NCI-H748 treated with DMSO at 0.1 percent for 48 hours (cell line): ENCODE measurements at places on chromosomes 11 and 22.

DNA sequence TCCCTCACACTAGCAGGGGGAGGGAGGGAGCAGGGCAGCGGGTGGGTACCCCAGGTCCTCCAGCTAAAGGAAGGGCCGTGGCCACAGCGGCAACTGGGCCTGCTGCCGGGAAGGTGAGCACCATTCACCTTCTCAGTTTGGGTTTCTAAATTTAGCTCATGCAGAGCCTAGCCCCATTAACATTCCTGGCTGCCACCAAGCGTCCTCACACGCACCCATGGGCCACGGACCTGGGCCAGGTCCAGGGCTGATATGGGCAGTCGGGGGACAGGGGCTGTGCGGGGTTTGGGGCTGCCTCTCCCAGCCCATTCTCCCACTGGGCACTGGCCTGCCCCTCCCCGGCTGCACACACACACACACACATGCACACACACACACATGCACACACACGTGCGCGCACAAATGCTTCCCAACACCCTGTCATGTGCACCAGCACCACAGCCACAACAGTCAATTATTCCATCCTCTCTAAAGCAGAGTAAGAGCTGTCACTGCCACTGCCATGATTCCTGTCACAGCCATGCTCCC lies 28.7 kb downstream of the SYT7 start:
- DNase-seq, result no peak

- DNase-seq, result no peak
Observed at GRCh38 chr11:43548916-43549315, 131.6 kb upstream of the HSD17B12 start.

DNA sequence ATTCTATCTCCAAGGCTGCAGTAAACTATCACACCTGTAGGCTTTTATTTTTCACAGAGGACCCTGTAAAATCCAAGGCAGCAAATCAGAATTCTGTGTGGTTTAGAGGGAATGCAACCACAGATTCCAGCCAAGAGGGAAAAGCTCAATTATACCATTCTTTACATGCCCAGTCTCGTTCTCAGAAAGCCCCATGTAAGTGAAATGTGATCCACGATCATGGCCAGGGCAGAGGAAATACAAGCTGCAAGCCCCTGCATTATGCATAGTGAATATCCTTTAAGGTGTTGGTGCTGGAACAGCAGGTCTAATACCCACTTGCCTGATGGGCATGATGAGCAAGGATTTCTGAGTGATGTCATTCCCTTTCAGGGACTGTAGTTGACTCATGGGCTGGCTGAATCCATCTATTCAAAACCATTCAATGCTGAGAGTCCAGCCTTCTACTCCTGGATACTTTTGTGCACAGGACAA lies 198.7 kb upstream of the MTMR2 start:
- no peak for DNase-seq

DNA sequence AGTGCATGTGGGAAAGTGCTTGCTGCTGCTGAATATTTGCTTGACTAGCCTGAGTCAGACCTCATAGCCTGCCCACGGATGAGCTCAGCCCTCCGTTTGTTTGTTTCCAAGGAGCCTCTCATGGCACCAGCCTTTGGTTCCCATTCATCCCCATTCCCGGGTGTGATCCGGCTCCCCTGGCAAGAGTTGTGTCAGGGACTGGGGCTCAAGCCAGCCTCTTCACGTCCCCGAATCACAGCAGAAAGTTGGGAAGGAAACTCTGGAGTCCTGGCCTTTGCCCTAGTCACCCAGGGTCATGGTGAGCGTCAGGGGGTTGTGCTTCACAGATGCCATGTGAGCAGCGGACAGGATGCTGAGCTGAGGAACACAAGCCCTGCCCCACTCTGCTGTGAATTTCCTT lies 13.8 kb downstream of the SEC14L3 start:
- no peak for DNase-seq

- DNase-seq, result no peak
Observed at GRCh38 chr11:122984186-122985011, 2.8 kb upstream of the BSX start.

- no peak for DNase-seq
Observed at GRCh38 chr11:112718483-112718882, 242.7 kb upstream of the NCAM1 start.

DNA sequence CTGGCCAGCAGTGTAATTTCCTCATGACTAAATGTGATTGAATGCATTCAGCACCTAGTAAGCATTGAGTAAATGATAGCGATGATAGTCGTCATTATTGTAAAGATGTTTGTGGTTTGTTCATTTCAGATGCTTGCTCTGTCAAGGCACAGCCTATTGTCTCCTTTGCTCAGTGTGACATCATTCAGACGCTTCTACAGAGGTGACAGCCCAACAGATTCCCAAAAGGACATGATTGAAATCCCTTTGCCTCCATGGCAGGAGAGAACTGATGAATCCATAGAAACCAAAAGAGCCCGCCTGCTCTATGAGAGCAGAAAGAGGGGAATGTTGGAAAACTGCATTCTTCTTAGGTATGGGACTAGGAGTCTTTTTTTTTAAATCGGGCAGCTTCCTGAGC lies 7.6 kb downstream of the SDHAF2 start:
- no peak for DNase-seq

DNA sequence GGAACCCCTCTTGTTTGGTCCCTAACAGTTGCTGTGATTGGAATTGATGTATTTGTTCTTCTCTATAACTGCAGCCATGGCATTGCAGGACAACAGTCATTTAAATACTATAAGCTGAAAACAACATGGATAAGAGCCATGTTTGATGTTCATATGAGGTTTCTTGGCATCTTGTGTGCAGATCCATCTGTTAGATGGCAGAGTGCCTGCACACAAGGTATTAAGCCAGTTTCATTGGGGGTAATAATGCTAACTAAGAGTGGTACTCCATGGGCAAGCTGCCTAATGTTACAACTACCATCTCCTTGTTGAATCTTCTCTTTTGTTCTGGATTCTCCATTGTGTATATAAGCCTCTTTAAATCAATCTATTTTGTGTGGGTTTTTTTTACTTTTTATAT lies 206.0 kb upstream of the CHORDC1 start:
- DNase-seq, result no peak

DNA sequence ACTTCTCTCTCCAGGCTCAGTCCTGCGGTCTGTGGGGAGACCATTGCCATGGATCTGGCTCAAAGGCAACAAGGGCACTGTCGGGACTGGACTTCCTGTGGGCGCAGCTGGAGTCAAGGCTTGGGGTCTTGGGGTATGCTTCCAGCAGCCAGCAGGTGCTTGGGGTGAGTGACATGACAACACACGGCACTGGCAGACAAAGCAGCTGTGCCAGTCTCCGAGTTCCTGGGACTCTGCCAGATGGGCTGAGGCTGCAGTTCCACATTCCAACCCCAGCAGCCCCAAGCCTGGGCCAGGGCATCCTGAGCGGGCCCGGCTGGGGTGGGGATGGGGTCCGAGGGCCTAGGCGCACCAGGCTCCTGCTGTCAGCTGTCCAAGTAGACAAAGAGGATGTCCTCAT lies 12.3 kb downstream of the GUCD1 start:
- DNase-seq, result no peak

DNA sequence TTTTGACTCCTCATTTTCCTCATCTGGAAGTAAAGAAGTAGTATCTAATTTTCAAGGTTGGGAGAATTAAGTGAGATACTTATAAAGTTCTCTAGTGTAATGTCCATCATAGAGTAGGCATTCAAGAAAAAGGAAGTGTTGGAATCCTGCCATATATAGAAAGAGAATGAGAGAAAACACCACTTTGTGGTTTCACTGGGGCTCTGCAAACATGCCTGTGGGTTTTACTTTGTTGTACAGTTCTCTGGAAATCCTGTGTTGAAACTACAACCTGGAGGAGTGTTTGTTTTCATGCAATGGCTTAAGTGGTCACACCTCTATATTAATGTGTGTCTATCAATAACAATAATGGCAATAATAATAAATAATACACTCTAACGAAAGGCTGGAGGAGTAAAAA lies 741.7 kb downstream of the NELL1 start:
- DNase-seq, result no peak

GRCh38 chr11:69145050-69145380 lies 10.7 kb upstream of the SMIM38 start:
- DNase-seq, result no peak

DNA sequence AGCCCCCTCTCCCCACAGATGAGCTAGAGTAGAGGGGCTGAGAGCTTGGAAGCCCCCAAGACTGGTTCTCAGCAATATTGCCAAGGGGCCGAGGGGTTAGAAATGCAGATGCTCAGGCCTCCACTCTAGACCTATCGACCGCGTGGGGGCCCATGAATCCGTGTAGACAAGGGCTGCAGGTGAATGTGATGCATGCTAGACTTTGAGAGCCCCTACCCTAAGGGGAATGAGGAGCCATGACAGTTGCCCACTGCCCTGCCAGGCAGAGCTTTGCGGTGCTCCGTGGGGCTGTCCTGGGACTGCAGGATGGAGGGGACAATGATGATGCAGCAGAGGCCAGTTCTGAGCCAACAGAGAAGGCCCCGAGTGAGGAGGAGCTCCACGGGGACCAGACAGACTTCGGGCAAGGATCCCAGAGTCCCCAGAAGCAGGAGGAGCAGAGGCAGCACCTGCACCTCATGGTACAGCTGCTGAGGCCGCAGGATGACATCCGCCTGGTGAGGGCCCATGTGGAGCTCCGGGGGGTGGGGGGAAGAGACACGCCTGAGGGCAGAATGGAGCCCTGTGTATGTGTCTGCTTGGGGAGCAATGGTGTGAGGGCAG lies 1.3 kb downstream of the SSH3 start:
- no peak for DNase-seq

- no peak for DNase-seq
Observed at GRCh38 chr11:30816959-30817880, 231.1 kb upstream of the MPPED2 start.

DNA sequence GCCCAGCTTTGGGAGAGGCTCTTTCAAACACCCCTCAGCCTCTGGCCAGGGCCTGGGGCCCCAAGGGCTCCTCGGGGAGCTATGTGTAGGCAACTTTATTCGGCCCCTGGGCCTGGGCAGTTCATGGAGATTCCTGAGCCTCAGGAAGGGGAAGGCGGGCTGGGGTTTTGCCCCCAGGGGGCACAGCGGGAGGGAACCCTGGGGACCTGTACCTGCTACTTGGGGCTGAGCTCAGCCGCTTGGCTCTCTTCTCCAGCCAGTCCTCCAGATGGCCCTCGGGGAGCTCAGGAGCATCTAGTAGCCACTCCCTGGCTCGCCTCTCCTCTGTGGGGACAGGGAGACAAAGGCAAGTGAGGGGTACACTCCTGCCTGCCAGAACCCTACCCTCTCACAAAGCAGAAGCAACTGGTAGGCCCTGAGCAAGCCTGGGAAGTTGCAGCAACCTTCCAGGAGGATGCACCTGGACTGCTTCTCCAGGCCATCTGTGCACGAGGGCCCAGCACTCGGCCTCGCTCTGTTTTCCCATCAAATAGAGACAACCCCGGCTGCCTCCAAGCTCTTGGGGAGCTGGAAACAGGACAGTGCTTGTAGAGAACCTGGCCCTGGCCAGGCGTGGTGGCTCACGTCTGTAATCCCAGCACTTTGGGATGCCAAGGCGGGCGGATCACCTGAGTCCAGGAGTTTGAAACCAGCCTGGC lies 18.5 kb downstream of the CABP7 start:
- no peak for DNase-seq

DNA sequence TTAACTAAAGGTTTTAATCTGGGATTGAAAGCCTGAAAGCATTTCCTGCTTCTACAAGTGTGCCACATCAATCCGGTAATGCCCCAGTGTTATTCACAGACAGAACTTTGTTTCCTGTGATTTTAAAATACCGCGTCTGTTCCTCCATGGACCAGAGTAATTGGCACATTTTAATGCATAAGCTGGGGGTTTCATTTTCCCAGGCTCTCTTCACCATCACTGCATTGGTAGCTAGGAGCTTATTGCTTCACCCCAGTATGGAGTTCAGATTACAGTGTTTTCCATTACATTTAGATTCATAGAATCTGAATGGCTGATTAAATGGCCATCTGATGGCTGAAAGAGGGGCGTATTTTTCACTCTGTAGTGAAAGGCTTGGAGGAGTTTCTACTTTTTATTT lies 25.7 kb upstream of the CRTAM start:
- no peak for DNase-seq

DNA sequence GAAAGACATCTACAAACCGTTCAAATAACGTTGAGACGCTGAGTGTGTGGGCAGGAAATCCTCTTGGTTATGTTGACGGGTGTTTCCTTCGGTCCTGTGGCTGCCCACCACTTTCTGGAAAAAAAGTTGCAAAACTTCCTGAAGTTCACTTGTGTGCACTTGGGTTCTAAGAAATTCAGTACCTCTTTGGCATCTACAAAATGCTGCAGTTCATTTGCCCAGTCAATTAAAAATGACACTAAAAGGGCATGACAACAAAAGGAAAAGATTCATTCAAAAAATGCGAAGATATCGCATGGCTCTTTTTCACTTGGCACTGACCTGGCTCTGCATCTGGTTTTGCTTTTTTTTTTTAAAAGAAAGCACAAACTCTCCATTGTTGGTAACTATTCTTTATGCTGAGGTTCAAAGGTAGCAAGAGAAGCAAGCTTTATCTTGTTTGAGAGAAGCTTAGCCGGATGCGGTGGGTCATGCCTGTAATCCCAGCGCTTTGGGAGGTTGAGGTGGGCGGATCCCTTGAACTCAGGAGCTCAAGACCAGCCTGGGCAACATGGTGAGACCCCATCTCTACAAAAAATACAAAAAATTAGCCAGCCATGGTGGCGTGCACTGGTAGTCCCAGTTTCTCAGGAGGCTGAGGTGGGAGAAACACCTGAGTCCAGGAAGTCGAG lies 10.6 kb upstream of the XBP1 start:
- no peak for DNase-seq

DNA sequence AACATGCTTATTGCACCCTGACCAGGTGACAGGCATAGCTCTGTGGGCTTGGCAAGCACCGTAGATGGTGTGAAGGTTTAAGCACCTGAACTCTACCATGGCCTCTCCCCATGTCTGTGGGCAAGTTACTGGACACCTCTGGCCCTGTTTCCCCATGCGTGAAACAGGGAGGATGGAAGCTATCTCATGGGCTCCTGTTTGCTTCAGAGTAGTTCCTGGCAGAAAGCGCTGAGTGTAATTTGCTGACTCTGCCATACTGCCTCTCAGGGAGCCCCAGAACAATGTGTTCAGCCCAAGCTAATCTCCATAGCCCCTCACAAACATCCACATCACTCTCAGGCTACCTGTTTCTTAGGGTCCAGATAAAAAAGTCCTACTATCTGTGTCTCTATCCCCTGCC lies 2.4 kb downstream of the CBX6 start:
- no peak for DNase-seq

GRCh38 chr22:50270666-50271394 lies 650 bp upstream of the MAPK11 start:
- no peak for DNase-seq

- DNase-seq, result no peak
Observed at GRCh38 chr11:88489030-88489429, 151.5 kb upstream of the CTSC start.

GRCh38 chr22:20015971-20016733 lies 471 bp downstream of the ARVCF start:
- no peak for DNase-seq
